ENCODE measurements at places on chromosomes 11 and 22.

- peak; percentile 89 for DNase-seq
Measured at GRCh38 chr11:14907411-14908213, 15.6 kb upstream of the CYP2R1 start.

DNA sequence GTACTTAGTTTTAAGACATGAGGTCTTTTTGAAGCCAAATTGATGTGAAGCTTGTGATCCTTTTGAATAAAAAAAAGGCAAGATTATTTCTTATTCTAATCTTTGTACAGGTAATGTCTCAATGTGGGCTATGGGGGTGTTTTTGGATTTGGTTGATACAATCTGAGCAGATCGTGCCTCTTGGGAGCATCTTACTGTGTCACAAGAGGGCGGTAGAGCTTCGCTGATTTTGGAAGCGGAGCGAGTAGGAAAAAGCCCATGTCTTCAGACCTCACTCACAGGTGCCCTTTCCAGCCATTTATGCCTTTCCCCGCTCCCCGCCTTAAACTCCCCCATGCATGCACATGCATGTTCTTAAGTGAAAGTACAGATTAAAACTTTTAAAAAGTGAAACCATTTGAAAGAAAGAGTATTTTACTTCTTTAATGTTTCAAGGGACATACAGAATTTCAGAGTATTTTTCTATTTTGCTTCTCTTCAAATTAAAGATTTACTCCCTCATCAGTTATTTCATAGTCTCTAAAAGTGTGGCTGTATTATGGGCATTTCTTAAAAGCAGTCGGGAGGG is 18.8 kb downstream of the DDX25 start:
- peak; percentile 36 for DNase-seq

DNA sequence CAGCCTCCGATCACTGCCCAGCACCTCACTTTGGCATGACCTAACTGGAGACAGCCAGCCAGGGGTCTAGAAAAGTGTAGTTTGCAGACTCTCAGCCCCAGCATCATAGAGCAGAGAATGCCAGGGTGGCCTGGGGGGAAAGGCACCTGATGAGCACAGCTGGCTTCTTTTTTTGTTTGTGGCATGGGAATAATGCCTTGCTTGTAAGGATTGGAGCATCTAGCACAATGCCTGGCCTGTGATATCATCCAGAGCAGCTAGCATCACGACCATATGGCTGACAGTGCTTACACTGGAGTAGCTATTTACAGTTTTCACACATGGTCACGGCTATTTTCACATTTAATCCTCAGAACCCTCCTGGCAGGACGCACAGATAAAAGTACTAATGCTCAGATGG is 594.8 kb upstream of the B3GAT1 start:
- no peak for DNase-seq

DNA sequence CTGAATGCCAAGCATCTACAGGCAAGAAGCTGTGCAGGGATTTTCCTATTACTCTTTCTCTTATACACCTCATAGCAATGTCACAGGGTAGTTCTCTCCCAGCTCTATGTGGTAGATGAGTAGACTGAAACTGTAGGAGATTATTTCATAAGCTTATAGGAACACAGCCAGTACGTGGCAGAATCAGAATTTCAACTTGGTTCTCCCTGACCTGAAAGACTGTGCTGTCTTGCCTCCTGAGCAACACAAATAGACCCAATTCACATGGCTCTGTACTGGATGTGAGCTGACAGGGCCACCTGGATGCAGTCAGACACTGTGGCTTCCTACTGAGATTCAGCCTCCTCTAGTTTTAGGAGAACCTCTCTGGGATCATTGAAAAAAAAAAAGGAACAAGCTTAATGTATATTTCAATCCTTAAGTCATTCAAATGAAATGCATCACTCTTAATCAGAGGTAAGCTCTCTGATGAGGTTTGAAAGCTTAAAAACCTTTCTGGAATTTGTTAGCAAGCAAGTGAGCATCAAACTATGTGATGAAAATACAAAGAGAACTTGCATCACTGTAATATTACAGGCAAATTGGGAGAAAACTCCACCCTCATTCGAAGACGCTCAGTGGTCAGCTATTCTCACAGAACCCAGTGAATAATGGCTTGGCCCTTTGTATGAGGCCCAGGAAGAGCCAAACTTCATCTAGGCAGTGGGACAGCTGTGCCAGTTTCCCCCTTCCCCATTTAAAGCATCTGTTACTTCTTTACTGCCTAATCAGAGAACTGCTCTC is 1039.3 kb downstream of the NTM start:
- no peak for DNase-seq

DNA sequence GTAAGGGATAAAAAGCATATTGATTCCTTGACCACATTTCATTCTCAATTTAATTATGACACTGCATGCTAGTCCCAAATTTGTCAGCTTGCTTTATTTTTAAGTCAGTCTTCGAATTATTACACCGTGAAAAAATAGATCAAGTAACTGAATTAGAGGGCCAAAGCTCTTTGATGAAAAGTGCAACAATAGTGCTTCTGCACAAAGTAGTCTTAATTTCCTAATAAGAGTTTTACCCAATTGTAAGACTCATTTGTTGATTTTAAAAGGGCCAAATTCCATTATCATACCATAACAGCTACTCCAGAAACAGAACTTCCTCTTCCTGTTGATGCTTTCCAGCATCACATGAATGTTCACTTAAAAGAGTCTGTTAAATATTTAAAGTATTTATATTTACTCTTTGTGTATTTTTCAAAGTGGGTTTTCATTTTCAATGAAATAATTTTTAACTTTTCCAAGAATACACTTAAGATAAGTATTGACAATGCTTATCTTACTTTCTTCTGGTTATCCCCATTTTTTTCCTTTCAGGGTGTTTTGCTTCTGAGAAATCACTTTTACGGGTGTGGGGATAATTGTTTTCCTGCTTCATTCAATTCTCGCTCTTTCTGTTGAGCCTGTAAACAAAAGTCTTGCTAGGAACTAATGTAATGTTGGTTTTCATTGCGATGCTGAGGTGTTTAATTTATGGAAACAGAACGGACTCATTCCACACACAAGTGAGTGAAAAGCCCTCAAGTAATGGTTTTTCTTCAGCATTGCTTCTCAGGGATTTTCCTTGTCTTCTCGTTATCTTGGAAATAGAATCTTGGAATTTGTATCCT is 2.1 kb downstream of the ARHGEF12 start:
- no peak for DNase-seq

GRCh38 chr11:92830377-92831155 is 138.9 kb upstream of the MTNR1B start:
- no peak for DNase-seq

DNA sequence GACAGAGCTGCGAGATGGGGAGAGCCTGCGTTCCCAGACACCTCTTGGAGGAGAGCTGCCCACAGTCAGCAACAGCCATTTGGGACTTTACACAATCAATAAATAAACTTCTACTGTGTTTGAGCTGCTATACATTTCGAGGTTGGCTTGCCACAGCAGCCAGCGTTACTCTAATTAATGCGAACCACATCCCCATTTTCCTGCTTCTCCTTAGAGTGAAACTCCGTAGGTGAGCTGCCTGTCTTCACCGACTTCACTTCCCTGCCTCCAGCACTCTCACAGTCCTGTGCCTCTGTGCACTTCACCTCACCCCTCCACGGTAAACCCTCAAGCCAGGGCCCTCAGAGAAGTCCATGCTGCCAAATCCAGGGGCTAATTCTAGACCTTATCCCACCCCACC is 5.9 kb upstream of the SLC22A12 start:
- no peak for DNase-seq

GRCh38 chr11:118918686-118919280 is 6.9 kb downstream of the BCL9L start:
- no peak for DNase-seq

DNA sequence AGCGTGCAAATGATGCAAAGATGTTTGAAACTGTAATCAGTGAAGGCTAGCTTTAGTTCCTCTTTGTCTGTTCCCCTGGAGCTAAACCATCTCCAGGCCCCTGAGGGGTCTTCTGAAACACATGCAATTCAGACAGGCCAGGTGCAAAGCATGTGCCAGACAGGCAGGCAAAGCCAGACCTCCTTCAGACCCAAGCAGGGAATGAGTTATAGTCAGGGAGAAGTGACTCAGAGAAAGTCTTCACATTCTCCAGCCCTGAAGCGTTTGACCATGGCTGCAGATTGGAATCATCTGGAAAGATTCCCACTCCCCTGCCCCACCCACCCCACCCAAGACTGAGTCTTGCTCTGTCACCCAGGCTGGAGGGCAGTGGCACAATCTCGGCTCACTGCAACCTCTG is 187.0 kb upstream of the ISX start:
- no peak for DNase-seq

DNA sequence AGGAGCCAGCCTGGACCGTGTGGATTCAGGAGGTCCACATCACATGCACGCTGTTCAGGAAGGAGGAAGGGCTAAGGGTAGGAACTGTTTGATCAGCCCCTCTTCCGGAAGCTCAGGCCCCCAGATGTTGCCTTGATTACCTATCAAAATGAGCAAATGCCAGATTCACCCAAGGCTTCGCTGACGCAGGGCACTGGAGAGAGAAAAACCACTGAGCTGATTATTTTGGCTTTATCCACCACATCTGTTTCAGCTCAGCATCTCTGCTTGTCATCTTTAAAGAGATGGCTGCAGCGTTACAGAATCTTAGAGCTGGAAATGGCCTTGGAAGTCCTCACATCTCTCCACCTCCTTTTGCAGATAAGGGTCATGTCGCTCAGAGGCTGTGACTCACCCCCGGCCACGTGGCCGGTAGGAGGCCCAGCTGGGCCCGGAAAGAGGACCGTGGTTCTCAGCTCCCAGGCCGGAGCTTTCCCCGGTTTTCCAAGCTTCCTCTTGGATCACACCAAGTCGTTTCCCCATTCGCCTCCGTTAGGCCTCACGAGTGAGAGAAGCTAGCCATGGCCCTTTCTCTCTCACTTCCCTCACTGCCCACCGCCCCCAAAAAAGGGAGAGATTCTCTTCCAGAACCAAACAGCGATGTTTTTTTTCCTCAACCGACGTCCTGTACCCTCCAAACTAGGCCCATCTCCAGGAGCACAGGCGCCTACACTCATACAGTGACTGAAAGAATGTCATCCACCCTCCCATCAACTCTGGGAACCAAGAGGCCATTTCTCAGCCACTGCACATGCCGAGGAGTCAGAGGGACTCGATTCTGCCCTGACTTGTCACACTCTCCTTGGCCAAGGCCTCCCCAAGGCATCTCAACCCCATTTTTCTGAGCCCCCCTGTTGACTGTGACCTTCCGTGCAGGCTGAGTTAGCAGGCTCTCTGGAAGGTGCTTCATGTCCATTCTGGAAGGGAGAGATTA is 37.6 kb downstream of the LIF start:
- no peak for DNase-seq

DNA sequence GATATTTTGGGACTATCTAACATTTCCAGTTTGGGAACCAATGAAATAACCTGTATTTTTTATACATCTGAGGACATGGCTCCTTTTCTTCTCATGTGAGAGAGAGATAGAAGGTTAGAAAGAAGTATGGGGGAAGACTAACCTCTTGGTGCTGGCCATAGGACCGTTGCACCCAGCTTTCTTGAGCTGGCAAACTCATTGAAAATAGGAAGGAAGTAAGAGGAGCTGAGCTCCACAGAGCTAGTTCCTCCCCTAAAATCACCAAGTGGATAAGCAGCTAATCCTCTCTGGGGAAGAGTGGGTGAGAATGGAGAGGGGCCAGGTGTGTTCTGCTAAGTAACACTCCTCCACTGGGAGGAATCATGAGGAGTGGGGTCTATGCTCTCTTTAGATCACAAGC is 387.4 kb upstream of the CADM1 start:
- DNase-seq: no peak

DNA sequence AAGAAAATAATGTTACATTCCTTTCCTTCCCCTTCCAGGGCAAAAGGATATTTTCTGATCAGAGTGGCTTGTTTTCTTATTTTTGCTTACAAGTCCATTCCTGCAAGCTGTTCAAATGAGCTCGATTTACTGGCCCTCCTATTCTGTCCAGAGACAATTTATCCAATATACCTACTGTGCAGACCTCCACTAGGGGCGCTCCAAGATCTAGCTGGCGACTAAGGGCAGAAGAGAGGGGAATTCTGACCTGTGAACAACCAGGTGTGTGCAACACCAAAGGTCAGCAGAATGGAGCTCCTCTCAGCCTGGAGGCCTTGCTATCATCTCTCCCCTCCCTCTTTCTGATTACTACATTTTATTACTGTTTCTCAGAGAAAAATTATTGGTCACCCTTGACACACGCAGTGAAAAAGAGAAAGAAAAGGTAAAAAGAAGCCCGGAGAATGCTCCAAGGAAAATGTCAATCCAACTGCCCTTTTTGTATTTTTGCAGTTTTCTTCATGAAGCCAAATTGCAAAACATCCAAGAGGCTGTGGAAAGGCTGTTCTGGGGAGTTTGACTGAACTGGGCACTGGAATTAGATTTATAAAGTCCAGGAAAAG is 3.2 kb downstream of the SEZ6L start:
- DNase-seq: peak; percentile 13

DNA sequence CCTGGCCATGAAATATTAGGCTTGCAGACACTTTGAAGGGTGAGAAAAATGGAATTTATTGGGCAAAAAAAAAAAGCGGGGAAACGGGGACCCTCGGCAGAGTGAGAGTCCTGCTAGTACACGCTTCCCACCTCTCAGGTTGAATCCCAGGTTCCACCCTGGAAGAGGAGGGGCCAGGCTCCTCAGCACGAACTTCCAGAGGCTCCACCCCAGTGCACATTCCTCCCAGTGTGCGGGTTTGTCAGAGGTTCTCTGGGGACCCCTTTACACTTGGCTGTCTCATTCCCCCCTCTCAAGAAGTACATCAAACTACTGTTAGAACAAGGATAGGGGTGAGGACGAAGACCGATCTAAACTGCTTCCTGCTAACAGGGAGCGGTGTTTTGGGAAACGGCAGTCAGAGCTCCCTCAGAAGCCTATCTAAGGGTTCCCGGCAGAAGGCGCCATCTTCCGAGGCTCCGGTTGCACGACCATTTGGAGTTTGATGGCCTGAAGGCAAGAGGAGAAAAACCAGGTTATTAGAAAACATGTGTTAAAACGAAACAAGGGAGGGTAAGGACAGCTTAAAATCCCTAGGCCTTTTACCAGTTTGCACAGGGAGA is 27.5 kb downstream of the FOLR3 start:
- no peak for DNase-seq

DNA sequence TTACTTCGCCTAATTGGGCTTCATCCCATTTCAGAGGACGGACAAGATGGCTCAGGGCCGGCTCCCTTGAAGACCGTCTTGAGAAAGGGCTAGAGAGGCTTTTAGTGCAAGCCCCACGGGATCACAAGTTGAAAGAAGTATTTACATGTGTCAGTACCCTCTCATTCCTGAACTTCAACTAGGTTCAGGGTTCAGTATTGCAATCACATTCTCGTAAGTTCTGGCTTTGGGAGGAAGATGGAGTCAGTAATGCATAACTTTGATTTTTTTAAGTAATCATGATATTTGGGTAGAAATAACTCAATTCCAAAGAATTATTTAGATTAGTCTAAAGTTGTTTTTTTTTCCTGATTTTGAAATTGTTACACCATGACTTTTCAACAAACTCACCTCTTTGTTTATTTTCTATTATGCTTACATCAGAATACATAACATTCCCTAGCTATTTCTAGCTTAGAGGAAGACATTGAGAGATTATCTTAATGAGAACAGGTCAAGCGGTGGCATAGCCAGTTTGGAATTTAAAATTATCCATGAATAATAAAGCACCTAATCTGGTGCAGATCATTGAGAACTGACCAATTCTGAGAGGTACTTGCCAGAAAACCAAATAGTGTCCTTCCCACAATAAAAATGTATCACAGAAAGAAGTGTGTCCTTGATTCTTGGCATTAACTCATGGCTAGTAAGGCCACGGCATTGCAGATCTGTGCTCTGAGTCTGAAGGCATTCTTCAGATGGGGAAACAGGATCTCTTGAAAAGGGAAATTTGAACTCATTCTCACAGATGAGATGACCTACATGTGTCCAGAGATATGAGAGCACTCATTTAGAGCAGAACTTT is 92.1 kb upstream of the BLID start:
- no peak for DNase-seq
